IMR-90 (cell line): ENCODE measurements at places on chromosomes 2 and 18.

DNA sequence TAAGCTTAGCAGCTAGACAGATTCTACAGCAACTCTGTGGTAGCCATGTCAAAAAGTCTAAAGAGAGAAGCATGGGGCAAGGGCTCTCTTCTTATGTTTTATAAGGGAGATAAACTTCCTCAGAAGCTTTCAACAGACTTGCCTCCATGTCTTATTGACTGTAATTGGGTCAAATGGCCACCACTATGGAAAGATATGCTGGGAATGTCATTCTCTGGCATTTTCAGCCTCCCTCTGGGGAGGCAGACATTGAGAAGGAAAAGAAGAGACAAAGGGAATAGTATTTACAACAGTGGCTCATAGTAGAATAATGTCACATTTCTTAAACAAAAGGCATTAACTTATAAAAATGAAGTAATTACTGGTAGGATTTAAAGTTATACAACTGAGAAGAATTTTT is 1964.5 kb upstream of the PIK3C3 start:
- DNase-seq: no peak

GRCh38 chr18:60506682-60507081 is 134.1 kb upstream of the MC4R start:
- no peak for DNase-seq

- peak; percentile 99 for DNase-seq
Observed at GRCh38 chr2:12106440-12107080, 360.1 kb downstream of the LPIN1 start.

GRCh38 chr2:1014802-1015201 is 64.2 kb downstream of the SNTG2 start:
- no peak for DNase-seq

DNA sequence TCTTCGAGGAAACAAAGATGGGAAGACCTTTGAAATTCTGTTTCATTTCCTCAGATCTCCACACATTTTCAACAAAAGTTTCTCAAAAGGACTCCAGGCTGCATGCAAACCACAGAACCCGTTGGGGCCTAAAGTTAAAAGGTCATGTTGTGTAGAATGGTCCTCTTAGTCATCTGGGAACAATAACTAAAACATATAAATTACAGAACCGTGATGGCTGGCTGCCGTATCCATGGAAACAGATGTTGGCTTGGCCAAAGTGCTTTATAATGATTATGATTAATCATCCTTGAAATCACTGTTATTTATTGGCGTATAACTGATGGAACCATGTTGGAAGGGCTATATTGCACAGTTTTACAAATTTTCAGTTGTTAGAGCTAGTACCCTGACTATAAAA is 182.8 kb upstream of the CRIM1 start:
- no peak for DNase-seq

GRCh38 chr2:152155209-152155608 is 20.4 kb downstream of the STAM2 start:
- DNase-seq: no peak

- DNase-seq: no peak
Observed at GRCh38 chr18:44423814-44424644, 256.7 kb upstream of the SETBP1 start.

GRCh38 chr2:232586943-232587505 is 36.5 kb downstream of the EIF4E2 start:
- DNase-seq: no peak

DNA sequence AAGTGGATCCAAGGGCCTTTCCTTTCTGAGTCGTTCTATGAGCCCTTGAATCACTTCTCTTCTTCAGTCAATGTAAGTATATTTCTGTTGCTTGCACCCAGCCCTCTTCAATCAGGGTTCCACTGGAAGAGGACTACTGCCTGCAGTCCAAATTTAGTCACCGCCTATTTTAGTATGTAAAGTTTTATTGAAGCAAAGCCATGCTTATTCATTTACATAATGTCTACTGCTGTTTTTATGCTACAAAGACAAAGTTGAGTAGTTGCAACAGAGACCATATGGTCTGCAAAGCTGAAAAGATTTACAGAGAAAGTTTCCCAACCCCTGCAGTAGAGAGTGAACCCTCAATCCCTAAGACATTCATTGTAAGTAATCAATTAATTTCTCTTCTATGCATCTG is 332.5 kb upstream of the TNP1 start:
- DNase-seq: no peak

DNA sequence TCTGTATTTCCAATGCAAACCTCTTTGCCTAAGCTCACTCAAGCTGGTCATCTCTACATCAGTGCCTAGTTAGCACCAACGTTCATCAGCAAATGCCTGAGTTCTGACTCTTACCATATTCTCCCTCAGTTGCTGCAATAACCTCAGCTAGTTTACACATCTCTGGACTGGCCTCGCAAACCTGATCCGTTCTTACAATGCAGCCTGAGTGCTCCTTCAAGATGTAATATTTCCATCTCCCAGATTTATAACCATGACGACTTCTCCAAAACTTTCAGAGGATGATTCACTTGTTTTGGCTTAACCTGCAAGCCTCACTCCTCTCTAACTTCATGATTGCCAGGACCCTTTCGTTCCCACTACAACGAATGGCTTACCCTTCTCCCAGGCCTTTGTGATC is 69.7 kb downstream of the DIPK1C start:
- no peak for DNase-seq

DNA sequence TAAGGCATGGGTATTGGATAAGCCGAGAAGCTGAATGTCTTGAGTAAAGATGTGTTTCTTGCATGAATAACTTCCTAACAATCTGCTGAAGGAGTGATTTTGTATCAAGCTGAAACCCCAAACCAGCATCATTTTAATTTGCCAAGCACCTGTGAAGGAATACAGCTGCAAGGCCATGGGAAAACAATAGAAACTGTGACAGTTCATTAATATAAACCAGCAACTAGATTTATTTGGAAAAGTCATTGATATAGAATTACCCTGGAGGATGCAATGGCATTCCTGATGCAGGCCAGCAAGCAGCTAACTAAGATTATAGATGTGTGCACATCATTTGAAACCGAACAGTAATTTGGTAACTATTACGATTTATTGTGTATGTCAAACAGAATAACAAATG is 155.7 kb upstream of the TCF4 start:
- DNase-seq: peak; percentile 7

GRCh38 chr2:112749755-112750559 is 14.5 kb downstream of the CKAP2L start:
- DNase-seq: peak; percentile 77
